Cardiac septum (tissue), 1 donor: ENCODE measurements at places on chromosomes 2 and 18.
A peak's percentile ranks its signal among the peaks of the same experiment; 100 is the strongest.

GRCh38 chr2:31219131-31219969, 2.0 kb upstream of the CAPN14 start:
- DNase-seq: peak; percentile 57

- no peak for DNase-seq
Observed at GRCh38 chr2:192082121-192082520, 112.6 kb downstream of the TMEFF2 start.

- DNase-seq: no peak
Observed at GRCh38 chr2:196415384-196415783, 224.1 kb upstream of the CCDC150 start.

- DNase-seq: peak; percentile 72
Observed at GRCh38 chr2:20071397-20072383, 20.3 kb upstream of the LAPTM4A start.

- DNase-seq: no peak
Observed at GRCh38 chr2:135093670-135094330, 41.7 kb downstream of the RAB3GAP1 start.

DNA sequence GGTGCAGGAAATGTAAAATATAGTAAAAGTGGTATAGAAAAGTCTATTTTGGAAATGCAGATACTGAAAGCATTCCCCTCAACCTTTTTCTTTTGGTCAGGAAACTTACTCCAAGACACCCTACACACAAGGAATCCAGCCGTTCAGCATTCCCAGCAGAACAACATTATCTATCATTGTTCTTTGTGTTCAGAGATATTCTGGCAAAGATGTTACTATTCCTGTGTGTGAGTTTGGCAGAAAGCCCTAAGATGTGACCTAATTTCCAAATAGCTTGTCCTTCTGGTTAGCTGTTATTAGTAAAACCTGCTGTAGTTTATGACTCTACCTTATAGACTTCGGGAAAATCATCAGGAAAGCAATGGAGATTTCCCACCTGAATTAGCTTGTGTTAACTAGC, 78.1 kb upstream of the PELI1 start:
- no peak for DNase-seq
